ENCODE measurements at places on chromosomes 1 and 21.
A peak's percentile ranks its signal among the peaks of the same experiment; 100 is the strongest.

GRCh38 chr1:37055631-37056030 lies 21.3 kb upstream of the GRIK3 start:
- no peak for DNase-seq

- DNase-seq, result no peak
Observed at GRCh38 chr1:245277276-245277675, 122.5 kb downstream of the KIF26B start.

DNA sequence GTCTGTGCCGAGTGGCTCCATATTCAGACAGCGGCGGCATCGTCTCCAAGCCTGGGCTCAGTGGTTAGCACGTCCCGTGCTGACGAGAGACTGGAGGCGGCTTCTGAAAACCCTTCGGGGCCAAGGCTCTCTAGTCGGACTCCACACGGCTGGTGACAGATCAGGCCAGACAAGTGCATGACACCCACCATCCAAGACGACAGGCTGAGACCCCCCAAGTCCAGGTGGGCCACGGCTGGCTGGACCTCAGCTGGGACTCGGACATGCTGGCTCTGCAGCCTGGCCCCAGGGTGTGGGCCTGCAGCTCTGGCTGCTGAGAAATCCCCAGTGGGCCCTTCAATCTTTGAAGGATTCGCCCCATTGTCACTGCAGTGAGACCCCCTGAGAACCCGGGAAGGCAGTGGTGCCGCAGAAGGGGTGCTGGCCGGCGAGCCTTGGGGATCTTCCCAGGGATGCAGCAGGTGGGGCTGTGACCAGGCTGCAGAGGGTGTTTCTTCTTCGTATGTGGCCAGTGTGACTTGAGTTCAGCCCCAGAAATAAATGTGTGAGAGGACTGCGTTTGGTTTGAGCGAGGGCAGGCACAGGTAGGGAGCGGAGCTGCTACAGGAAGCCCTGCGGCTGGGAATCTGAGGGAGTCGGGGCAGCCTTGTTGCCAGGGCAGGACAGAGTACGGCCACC lies 15.9 kb upstream of the SLC19A1 start:
- no peak for DNase-seq

- no peak for DNase-seq
Observed at GRCh38 chr1:224767031-224767430, 150.9 kb downstream of the CNIH3 start.

GRCh38 chr1:165539908-165540307 lies 3.9 kb upstream of the LRRC52 start:
- no peak for DNase-seq

GRCh38 chr1:36486439-36487335 lies 4.0 kb upstream of the CSF3R start:
- no peak for DNase-seq

DNA sequence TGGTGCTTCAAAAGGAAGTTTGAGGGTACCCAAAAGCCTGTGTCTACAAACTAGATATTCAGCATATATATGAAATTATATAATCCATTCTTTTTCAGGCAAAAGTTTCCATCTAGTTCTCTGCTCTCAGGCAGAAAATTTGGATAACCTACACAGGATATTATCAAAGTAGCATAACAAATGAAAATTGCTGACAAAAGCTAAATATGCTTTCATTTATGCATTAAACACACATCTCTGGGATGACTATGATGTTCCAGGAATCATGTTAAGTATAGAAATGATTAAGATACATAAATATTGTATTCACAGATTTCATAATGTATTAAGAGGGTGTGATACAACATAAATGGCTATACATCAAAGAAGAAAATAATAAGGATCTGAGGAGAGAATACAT lies 92.8 kb downstream of the LRRC53 start:
- DNase-seq, result no peak

DNA sequence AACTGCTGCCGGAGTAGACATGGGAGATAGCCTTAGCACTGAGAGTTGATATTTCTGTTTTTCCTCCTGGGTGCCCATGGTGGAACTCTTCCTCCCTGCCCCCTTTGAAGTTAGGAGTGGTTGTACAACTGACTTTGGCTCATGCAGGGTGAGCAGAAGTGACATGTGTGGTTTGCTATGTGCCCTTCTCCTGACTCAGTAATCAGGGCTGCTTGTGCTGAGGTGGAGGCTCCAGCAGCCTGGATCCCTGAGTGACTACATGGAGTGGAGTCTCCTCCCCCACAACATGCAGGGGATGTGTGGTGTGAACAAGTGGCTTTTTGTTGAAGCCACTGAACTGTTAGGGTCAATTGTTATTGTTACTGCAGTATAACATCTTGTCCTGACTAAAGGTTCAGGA lies 261.6 kb downstream of the CAMTA1 start:
- DNase-seq, result no peak

DNA sequence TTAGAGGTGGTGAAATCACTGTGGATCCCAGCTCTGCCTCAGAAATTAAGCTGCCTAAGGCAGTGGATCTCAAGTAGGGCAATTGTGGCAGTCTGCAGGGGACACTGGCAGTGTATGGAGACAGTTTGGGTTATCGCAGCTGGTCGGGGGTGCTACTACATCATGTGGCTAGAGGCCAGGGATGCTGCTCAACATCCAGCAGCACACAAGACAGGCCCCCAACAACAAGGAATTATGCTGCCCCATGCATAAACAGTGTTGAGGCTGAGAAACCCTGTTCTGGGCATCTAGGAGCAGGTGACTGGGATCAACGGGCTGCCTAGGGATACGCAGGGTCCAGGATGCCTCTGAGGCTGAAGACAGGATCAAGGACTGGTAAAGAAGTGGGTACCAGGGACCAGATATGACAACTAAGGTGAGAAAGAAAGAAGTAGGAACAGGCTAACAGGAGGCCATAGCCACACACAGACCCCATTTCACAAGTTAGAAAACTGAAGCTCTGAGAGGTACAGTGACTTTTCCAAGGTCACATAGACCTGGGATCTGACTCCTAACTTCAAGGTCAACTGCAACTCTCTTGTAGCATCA lies 8.7 kb downstream of the BATF3 start:
- no peak for DNase-seq

DNA sequence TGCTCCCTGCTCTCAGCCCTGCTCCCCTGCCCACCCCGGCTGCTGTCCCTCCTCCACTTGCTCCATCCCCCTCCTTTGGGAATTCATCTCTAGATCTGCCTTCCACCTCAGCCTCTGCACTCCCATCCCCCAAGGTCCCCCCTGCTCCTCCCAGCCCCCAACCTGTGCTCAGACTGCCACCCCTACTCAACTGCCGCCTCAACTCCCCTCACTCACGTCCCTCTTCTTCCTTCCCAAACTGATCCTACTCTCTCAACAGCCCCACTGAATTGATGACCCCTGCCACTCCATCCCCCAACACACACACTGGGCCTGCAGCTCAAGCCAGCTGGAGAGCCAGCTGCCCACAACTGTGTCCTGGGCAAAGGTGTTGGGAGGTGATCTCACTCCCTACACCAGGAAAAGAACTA lies 15.8 kb upstream of the ETV3L start:
- DNase-seq, result no peak

DNA sequence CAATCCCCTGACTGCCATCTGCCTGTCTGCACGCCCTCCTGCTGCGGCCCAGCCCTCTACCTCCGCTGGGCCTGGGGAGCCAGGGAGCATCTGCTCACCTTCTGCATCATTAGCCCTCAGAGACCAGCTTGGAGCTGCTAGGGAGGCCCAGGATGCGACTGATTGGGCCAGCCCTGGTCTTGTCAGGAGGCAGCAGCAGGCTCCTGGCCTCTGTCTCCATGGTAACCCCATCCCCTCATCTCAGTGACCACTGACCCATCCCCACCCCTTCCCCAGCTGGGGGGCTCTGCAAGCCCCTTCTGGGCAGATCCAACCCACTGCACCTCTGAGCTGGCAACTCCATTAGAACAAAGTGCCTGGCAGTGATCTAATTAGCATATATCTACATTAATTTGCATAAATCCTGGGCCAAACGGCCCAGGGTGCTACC lies 37.7 kb downstream of the NKAIN1 start:
- DNase-seq, result no peak

GRCh38 chr1:234827656-234828055 lies 217.7 kb upstream of the IRF2BP2 start:
- DNase-seq, result no peak

DNA sequence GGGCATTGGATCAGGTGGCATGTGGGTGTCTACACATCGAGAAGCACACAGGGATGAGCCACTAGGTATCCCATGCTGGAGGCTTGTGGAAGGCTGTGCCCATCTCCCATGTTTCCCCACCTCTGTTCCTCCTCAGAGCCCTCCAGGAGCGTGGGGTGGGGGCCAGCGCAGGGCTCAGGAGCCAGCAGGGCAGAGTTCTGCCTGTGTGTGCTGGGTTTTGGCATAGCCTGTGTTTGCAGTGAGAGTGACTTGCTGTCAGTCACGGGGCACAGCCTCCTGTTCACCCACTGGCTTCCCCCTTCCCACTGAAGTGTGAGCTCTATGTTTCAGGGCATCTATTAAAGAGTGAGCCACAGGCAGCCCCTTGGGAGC lies 10.4 kb downstream of the IBA57 start:
- no peak for DNase-seq

- no peak for DNase-seq
Observed at GRCh38 chr1:199067483-199067882, 428.6 kb downstream of the PTPRC start.

DNA sequence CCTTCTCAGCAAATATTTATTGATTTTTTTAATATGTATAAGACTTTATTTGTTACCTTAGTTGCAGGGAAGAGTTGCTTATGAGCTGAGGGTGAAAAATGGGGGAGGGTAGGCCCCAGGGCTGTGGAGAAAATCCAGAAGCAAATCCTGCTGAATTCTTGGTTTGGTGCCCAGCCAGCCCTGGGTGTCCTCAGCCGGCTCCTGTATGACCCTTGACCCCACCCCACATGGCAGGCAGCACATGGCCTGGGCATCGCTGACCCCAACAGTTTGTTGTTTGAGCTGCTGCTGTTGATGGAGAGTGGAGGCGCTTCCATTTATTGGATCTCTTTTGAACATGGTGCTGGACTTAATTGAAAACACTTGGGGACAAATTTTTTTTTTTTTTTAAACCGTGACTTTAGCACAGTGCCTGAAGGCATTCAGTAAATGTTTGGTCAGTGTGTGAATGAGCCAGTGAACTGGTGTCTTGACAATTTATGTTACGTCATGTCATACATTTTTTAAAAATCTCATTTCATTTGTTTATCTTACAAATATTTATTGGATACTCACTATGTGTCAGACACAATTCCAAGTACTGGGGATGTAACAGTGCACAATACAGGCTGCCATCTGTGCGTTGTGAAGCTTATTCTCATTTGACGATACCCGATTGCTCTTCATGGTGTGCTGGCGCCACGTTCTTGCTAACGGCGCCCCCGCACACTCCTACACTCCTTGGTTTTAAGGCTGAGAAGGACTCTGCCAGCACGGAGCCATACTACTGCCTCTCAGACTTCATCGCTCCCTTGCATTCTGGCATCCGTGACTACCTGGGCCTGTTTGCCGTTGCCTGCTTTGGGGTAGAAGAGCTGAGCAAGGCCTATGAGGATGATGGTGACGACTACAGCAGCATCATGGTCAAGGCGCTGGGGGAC lies 98.8 kb downstream of the MTR start:
- no peak for DNase-seq

DNA sequence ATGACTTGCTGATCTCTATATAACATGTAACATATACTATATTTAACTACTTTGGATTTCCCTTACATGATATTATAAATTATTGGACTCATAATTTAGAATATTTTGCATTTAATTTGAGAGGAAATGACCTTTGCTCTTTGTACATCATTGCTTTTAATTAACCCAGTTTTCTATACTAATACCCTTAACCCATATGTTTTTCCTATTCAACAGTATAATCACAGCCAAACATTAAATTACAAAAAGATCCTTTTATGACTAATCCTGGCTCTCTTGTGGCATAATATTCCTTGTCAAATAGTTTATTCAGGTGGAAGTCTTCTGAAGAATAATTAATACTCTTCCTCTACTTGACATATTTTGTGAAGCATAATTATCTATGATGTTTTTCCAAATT lies 56.0 kb upstream of the GPR52 start:
- no peak for DNase-seq

DNA sequence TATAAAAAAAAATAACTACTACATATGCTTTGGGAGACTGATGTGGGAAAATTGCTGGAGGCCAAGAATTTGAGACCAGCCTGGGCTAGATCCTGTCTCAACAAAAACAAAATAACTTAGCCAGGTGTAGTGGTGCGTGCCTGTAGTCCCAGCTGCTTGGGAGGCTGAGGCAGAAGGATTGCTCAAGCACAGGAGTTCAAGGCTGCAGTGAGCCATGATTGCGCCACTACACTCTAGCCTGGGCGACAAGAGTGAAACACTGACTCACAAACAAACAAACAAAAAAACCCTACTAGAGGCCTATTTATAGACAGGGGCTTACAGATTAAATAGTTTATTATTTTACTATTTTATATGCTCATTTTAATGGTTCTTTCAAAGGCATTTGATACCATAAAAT lies 80.0 kb downstream of the LHX4 start:
- no peak for DNase-seq

DNA sequence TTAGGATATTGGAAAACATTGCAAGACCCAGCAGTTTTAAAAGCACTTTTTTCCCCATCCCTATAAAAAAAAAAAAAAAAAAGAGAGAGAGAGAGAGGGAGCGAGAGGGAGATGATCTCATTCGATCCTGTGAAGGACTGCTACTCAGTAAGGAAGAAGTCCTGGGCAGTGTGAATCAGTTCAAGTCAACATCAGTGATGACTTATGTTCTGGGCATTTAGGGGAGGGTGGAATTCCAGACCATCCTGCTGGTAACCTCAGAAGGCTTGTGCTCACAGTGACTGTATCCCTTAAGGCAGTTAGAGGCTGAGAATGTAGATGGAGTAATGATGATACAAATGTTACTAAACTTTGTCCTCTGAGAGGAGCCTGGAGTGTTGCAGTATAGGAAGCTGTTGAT lies 151.4 kb downstream of the TGFB2 start:
- peak; percentile 98 for DNase-seq

GRCh38 chr1:221793439-221794078 lies 51.7 kb upstream of the DUSP10 start:
- DNase-seq, result no peak

DNA sequence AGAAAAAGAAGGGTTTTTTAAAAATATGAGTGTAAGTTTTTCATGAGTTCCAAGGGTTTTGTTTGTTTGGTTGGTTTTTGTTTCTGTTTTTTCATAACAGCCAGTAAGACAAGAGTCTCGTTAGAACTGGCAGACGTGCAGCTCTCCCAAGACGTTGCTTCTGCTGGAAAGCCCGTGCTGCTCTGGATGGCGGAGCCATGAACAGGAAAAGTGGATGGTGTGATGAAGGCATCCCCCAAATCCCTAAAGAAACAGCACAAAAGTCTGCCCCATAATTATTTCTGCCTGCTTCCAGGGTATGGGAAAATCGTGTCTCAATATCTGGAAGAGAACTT lies 157.9 kb upstream of the BACE2 start:
- DNase-seq, result no peak

- DNase-seq, result no peak
Observed at GRCh38 chr1:200704986-200705500, 33.6 kb upstream of the CAMSAP2 start.

All from astrocyte of the spinal cord (primary cell).